ENCODE measurements at places on chromosomes 16 and 17.

- DNase-seq, result no peak
Observed at GRCh38 chr16:71493213-71493612, 4.1 kb upstream of the ZNF19 start.

- DNase-seq, result no peak
Observed at GRCh38 chr16:50323335-50324011, 45.3 kb downstream of the BRD7 start.

DNA sequence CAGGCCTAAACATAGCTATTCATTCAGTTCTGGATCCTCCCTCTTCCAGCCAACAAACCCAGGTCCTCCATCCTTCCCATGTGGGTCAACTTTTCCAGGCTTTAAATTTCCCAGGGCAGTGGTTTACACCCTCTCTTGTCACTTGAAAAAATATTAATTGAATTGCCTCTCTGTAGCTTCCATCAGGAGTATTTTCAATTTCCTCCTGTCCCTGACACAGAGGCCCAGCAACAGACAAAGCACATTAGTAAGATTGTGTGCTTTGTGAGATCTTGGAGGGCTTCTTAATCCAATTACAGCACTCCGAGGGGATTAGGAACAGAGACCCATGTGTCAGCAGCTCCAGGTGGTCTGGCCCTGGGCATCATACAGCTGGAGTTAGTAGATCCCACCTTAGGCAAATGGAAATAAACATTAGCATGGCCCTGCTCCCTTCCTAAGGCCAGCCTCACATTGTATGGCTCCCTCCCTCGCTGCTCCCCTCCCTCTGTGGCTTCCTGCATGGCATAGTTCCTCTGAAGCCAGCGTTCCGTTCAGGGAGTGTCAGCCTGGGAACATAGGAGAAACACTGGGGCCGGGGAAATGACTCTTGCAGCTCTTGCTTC, 132.7 kb upstream of the HSBP1 start:
- no peak for DNase-seq

GRCh38 chr16:59950431-59950830, 1216.3 kb upstream of the GOT2 start:
- no peak for DNase-seq

DNA sequence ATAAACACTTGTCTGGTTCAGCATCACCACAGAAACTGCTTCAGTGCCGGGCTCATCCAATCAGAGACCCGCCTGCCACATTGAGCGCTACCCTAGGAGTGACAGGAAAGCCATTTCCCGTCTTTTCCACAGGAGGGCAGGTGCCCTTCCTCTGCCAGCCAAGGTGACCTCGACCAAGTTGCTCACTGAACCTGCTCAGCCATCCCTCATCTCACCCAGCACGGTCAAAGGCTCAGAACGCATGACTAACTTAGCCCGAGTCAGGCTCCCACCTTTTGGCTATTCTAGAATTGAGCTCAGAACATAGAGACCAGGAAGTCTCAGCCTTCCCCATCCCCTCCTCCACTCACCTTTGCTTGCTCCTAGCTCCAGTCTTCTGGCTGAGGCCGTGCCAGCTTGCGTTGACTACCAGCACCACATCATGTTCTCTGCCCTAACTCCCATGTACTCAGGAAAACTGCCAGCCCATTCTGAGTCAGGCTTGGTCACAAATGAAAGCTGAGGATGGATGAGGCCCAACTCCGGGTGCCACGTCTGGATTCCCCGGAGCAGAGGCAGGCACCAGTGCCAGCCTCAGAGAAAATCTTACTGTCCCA, 15.6 kb downstream of the MRPS23 start:
- DNase-seq, result peak; percentile 15

- no peak for DNase-seq
Observed at GRCh38 chr16:31471875-31472708, at the start of gene TGFB1I1. TGFB1I1 (plus strand) TSS chr16:31472152; CDS start chr16:31472189, 37 bp downstream.

Data from H1 (cell line).